ENCODE measurements at places on chromosomes 13 and 19.
A peak's percentile ranks its signal among the peaks of the same experiment; 100 is the strongest.

- peak; percentile 77 for DNase-seq
Observed at GRCh38 chr13:108915095-108915633, 285.8 kb downstream of the MYO16 start.

- DNase-seq: peak; percentile 52
Observed at GRCh38 chr19:9673912-9674662, 813 bp downstream of the ZNF562 start.

GRCh38 chr19:53696951-53697350 lies 65.2 kb downstream of the DPRX start:
- DNase-seq: peak; percentile 1

DNA sequence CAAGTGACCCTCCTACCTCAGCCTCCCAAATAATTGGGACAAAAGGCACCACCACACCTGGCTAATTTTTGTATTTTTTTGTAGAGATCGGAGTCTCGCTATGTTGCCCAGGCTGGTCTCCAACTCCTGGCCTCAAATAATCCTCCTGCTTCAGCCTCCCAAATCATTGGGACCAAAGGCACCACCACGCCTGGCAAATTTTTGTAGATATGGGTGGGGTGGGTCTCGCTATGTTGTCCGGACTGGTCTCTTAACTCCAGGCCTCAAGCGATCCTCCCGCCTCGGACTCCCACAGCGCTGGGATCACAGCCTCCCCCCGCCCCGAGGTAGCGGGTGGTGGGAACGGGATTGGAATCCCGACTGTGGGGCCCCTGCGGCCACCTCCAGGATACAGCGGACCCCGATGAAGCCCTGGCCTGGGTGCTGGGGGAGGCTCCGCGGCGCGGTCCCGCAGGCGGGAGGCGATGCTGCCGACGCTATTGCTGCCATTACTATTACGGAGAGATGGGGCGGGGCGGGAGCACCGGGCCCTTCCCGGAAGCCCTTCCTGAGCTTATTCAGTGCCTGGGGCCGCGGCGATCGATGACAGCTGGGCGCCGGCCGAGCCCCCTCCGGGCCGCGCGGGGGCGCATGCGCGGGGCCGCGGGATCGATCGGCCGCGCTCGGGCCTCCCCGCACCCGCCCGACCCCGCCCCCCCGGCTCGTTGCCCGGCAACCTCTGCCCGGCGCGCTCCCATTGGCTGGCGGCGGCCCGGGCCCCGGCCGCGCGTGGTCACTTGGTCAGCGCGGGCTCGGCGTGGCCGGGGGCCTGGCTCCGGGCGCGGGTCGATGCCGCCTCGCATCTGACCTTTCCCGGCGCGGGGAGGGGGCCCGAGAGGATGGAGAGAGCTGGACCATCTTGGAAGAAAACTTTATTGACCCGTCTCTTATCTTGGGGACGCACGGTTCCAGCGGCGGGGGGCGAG lies 27.9 kb upstream of the ONECUT3 start:
- DNase-seq: peak; percentile 44

DNA sequence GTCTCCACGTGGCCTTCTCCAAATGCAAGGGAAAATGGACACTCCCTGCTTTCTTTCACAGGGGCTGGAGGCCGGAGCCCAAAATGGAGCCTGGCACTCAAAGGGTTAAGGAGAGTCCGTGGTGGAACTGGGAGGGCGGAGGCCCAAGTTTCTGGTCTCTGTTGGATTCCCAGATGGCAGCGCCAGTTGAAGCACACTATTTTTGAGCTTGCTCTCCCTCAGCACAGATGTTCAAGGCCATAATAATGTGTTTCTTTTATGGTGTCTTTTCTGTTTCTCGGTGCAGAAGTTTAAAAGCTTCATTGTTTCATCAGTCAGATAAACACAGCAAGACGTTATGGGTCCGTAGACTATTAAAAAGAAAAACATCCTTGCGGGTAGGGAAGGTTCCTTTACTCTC lies 67.6 kb downstream of the TNFRSF19 start:
- DNase-seq: no peak

DNA sequence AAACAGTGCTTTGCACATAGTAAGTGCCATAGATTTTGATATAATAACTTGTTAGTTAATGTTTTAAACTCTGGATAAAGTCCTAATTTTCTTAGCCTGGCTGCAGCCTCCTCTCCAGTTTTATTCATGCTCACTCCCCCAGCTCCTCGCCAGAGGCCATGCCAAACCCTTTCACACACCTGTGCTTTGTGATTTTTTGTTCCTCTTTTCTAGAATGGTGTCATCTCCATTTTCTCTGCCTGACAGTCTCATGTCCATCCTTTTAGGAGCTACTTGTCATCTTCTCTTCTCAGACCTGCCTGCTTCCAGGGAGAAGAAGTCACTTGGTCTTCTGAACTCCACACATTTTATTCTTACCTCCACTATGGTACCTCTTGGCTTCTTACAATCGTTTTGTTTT lies 55.8 kb upstream of the SPATA13 start:
- DNase-seq: no peak

DNA sequence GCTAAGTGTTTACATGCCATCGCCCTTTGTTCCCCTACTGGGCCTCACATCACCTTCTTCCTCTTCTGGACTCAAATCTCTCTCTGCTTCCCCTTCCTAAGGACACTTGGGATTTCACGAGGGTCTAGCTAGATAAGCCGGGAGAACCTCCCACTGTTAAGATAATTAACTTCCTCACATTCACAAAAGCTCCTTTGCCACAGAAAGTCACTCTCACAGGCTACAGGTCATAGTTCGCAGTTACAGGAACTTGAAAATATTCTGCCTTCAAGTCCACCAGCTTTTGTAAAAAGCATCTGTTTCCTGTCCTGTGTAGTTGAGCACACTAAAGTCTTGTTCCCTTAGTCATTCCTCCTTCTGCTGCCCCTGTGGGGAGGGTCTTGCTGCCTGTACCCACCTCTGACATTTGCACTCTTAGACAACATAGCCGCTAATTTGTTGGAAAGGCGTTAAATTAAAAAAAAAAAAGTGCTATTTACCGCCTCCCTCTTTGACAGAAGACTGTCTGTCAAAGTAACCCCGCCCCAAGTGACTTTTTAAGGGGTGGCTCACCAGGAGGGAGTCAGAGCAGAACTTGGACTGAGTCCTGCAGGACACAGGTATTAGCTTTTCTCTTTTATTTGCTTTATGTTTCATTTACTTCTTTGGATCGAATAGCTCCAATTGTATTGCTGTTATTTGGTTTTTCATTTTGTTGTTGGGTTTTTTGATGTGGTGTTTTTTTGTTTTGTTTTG lies 26.8 kb upstream of the CEACAM21 start:
- peak; percentile 30 for DNase-seq

DNA sequence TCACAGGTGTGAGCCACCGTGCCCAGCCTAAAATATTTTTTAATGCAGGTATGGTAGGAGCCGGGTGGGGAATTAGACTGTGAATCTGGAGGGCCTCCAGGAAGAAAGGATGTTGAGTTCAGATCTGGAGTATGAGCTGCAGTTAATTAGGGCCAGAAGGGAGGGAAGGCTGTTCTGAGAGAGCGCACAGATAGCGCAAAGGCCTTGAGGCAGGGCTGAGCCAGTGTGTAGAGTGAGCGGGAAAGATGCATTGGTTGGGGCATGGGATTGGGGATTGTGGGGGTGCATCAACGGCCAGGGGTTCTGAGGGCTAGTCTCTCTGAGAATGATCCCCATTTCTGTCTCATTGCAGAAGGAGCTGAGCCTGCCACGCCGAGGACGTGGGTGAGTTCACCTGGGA lies 9.7 kb downstream of the MAST3 start:
- no peak for DNase-seq

DNA sequence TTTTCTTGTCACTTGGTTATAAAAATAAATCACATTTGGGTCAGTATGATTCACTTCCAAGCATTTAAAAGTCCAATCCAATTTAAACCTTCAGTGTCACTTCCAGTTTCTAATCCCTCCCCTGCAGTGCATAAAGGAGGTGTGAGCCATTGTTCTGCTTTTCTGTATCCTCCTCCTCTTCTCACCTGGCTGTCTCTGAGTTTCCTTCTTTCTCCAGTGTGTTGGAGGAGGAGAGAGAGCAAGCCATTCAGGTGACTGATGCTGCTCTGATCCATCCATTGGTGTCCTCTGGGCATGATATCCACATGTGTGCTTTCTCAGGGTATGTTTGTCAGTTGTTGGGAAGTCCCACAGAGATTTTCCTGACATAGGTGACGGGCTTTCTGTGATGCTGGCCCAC lies 1.2 kb downstream of the NUDT15 start:
- no peak for DNase-seq

DNA sequence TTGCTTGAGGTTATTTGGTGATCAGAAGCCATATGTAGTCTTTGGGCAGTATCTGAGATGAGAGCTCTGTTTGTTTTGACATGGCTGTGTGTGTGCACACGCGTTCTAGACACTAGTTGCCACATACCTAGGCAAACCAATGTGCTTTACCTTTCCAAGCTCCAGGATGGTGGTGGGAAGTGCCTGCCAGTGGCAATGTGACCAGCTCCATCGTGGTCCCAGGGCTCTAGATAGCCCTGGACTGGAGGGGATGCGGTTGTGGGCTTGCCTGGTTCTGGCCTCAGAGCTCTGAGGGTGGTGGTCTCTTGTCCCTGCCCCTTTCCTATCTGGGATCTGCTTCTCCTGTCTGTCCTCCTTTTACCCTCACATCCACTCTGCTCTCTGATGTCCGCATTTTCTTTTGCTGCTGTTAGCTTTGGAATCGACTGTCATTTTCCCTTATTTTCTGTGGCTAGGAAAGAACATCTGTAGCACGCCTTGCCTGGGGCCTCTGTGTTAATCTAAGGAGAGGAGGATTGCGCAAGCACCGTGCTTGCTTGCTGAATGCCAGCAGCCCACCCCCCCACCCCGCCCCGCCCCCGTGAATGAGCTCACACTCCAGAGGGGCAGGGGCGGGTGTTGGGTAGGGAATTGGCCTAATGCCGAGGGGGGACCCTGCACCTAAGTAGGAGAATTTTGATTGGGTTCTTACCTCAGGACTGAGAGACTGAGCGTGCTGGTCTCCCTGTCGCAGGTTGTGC lies 89.5 kb downstream of the ARHGEF7 start:
- DNase-seq: peak; percentile 84

- peak; percentile 47 for DNase-seq
Observed at GRCh38 chr19:5627395-5627904, 4.6 kb downstream of the SAFB start.

DNA sequence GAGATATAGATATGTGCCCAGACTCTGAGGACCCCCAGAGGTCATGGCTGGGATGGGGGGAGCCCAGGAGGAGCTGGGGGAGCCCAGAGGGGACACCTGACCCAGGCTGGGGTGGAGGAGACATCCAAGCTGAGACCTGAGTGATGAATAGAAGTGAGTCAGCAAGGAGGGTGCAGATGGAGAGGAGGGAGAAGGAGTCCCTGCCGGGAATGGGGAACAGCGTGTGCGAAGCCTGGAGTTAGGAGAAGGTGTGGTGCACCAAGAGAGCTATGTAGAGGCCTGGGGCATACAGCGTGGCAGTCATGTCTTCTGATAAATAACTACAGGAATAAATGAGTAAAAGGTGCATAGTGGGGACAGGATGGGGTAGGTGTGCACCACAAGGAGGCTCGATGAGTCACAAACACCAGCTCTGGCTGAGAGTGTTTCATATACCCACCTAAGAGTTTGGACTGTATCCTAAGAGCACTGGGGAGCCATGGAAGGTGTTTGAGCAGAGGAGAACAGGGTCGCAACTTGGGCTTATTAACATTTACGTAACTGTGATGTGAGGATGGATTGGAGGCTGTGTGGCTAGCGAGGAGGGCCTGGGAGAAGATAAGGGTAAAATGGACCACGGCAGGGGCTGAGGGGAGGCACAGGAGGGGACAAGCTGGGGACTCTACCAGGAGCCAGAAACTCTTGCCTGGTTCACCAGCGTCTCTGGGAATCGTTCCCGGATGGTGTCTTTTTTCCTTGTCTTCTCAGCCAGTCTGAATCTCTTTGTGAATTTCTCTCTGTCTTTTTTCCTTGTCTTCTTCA lies 1.4 kb downstream of the CEACAM18 start:
- DNase-seq: no peak

GRCh38 chr13:76116751-76117360 lies 480.7 kb downstream of the LMO7 start:
- DNase-seq: no peak

DNA sequence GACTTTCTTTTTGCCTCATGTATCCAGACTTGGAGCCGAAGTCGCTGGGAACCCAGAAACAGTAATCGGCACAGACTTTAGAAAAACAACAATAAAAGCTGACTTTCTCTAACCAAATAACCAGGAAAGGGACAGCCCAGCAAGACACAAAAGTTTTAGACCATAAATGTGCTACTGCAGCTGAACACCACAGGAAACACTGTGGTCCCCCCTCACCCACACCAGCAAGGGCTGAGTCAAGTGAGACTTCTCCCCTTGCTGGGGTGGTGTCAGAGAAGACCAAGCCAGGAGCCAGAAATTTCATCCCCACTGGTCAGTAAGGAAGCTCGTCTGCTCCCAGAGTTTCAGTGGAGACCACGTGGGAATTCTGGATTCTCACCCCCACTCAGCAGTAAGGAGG lies 70.6 kb downstream of the ESD start:
- DNase-seq: no peak

GRCh38 chr19:45499196-45500180 lies 1.2 kb downstream of the PPM1N start:
- peak; percentile 53 for DNase-seq

DNA sequence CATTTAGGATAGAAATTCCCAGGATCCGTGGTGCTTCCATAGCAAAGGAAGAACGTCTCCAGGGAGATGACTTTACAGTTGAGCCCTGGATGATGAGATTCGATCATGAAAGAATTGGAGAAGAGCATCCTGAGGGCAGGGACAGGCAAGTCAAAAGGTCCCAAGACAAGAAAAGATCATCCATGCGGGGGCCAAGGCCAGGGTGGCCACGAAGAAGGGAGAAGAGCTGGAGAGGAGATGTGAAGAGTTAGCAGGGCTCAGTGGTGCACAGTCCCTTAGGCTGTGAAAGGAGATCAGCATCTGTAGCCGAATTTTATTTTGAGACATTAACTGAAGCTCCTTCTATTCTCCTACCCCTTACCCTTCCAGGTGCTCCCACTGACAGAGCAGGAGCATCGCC lies 28.9 kb downstream of the OR10H4 start:
- DNase-seq: no peak

GRCh38 chr13:99041788-99042187 lies 63.9 kb upstream of the DOCK9 start:
- DNase-seq: no peak
